ENCODE measurements at places on chromosomes 7 and 10. TPM values are rescaled to one million over a fixed set of nuclear protein-coding genes. Genes with fewer than 3 reads are reported as not detected.

GRCh38 chr7:99004216-99004615 lies 125.9 kb downstream of the TRRAP start:
- no peak for DNase-seq

GRCh38 chr7:37031571-37032257 lies 307.4 kb upstream of the AOAH start:
- peak; percentile 96 for DNase-seq

Gene ACBD7
- not detected for total RNA-seq

DNA sequence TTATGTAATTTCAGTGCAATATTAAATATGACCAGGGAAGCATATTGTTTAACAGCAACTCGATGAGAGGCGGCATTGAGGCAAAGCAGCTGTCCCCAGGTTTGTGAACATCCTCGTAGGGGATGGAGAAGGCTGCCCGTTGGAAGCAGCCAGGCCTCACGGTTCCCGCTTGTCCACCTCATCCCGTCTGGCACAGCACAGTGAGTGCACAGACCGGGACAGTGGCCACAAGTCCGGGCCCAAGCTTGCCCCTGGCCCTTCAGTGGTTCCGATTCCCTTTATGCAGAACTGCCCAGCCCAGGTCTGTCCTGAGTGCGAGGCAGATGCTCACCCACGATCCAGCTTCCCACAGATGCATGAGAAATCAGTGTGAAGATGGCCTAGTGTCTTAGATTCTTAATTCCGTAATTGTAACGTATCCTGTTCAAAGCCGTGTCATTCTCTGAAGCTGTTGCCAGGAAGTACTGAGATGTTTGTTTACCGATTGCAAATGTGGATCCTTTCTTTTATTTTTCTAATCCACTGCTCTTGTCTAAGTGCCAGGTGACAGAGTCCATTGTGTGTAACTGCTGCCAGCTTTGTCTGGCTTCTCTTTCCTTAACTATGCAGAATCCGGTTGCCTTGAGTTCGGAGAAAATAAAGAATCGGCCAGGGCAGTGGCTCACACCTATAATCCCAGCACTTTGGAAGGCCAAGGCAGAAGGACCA lies 35.5 kb downstream of the PFKP start:
- DNase-seq: no peak

Gene POU6F2
- total RNA-seq: not detected

Gene MSMB
- not detected for total RNA-seq

GRCh38 chr7:148702876-148703670 lies 4.4 kb downstream of the CUL1 start:
- DNase-seq: no peak

Gene IGFBP3
- total RNA-seq: 218 TPM

Gene SPDYE16
- total RNA-seq: not detected

Gene TECTB
- not detected for total RNA-seq

GRCh38 chr7:69078997-69079769 lies 519.1 kb upstream of the AUTS2 start:
- DNase-seq: no peak

Gene LIPN
- total RNA-seq: not detected

DNA sequence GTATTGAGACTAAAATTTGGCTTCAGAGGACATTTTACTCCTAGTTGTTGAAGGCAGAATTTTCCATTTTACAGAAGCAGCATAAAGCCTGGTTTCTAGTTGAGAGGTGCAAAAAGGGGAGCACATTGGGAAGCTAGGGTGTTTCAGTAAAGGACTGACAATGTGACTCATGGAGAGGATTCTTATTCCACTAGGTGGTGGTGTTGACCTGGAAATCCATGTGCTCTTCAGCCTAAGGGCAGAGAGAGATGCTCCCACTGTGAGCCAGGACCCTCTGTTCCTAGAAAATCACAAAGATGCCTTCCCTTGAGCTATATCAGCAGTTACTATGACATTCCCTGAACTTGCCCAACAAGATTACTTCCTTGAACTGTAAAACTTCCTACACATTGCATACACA lies 687.8 kb downstream of the IPMK start:
- no peak for DNase-seq

DNA sequence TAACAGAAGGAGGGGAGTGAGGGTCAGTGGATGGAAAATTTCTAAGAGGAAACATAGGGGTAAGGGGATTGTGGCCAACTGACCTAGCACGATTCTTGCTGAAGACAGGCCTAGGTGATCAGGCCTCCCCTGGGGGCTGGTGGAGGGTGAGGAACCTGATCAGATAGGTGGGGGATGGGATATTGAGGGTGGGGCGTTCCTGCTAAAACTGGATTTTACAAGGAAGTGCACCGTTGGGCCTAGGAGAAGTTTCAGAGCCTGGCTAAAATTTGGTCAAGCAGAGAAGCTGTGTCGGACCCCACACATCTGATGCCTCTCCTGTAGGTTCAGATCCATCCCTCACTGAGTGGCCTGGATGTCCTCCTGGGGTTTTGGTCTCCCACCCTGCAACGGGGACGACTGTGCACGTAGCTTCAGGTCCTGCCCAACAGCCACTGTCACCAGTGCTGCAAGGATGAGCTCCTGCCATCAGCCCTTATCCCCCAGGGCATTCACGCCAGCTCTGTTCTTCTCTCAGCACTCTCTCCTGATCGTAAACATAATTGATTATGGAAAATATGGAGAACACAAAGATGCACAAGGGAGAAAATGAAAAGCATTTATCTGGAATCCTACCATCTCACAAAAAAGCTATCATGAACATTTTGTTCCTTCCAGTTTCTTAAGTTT lies 89.9 kb downstream of the ADCY1 start:
- DNase-seq: no peak

Gene TYW1B
- 5.7 TPM for total RNA-seq

Gene AKR1C4
- total RNA-seq: not detected

- no peak for DNase-seq
Observed at GRCh38 chr7:158830211-158830723, 958 bp upstream of the ESYT2 start.
